Peyer's patch (tissue), 4 donors: ENCODE measurements at places on chromosomes 5 and 9. TPM values are rescaled to one million over a fixed set of nuclear protein-coding genes. Genes with fewer than 3 reads are reported as not detected.

BRINP1 gene
- not detected for total RNA-seq

KCNMB1 gene
- total RNA-seq = 0.80 TPM

IL3 gene
- total RNA-seq = not detected

SV2C gene
- not detected for total RNA-seq

UNC5A gene
- total RNA-seq = 0.18 TPM

SLC24A2 gene
- total RNA-seq = not detected

DNA sequence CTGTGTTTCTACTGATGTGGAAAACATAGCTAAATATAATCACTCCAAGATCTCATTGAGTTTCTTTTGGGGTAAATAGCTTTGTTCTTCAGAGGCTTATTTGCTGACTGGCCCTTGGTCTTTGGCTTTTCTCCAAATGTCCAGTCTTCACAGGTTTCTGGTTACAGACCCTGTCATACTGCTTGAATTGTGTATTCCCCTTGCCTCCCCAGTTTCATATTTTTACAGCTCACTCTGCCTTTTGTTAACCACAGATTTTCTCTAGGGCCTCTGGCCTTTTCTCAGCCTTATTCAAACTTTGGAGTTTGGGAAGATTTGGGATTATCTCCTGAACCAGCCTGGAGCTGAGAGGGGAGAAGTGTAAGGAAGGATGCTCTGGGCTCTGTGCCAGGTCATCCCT, 23.9 kb downstream of the ISOC1 start:
- no peaks in the 10 kb centered on the region for H3K36me3 ChIP-seq
- no peak for DNase-seq
- H3K27ac ChIP-seq = no peak overlapping the region
- no peaks in the 10 kb centered on the region for H3K4me1 ChIP-seq
- H3K4me3 ChIP-seq = no peak overlapping the region

DNA sequence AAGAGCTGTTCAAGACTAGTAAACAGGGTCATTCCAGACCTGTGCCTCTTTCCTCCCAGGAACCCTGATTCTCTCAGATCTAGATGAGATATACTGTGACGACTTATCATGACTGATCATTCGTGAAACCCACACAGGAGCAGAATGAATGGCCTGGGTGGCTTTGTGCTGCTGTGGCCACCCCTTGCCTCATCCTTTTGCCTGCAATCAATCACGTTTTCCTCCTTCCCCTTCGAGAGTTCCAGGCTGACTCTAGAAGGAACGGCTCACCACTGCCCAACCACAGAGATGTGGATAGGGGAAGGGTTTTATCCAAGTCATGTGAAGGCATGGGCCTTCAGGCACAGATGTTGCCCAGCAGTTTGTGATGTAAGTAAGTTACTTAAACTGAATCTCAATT, 5.8 kb downstream of the ANXA6 start:
- DNase-seq = peak; percentile 54
- H3K27me3 ChIP-seq = no peaks in the 10 kb centered on the region
- H3K4me3 ChIP-seq = no peak overlapping the region
- H3K27ac ChIP-seq = peak overlapping the region; percentile 73

GRCh38 chr9:132049900-132050299, 29.8 kb downstream of the MED27 start:
- no peak overlapping the region for H3K27ac ChIP-seq
- no peaks in the 10 kb centered on the region for H3K4me1 ChIP-seq
- H3K27me3 ChIP-seq = no peaks in the 10 kb centered on the region
- H3K4me3 ChIP-seq = no peak overlapping the region
- no peaks in the 10 kb centered on the region for H3K36me3 ChIP-seq
- no peak for DNase-seq

DNA sequence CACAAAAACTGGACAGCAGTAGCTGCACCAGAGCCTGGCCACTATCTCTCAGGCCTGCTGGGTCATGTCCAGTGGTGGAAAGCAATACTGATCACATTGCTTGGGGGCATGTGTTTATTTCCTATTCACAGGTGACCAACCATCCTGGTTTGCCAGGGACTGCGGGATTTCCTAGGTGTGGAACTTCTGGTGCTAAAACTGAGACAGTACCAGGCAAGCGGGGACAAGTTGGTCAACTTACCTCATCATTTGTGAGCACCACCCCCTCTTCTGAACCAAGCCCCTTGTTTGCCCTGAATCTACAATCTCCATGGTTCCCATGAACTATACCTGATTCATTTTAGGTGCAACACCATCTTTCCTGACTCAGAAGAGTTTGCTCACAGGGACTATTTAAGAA, 81.3 kb downstream of the TNC start:
- H3K4me1 ChIP-seq = no peaks in the 10 kb centered on the region
- DNase-seq = no peak
- peak overlapping the region; percentile 25 for H3K27ac ChIP-seq
- no peaks in the 10 kb centered on the region for H3K27me3 ChIP-seq

DNA sequence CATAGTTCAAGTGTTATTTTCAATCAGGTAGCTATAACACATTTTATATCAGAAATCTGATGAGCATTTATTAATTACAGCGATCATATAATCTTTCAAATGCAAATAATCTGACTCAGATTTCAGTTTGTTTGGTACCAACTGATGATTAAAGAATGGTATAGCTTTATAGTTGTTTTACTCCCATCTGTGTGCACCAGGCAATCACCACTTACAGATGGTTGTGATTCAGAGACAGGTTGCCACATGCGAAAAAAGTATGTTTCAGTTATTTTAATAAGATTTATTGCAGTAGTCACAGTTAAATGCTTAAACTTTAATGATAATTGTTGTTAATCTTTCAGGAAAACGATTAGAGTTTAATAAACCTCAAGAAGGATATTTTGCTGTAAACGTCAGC, 155.1 kb upstream of the ARRDC3 start:
- DNase-seq = no peak
- H3K27ac ChIP-seq = no peak overlapping the region
- no peaks in the 10 kb centered on the region for H3K27me3 ChIP-seq

DNA sequence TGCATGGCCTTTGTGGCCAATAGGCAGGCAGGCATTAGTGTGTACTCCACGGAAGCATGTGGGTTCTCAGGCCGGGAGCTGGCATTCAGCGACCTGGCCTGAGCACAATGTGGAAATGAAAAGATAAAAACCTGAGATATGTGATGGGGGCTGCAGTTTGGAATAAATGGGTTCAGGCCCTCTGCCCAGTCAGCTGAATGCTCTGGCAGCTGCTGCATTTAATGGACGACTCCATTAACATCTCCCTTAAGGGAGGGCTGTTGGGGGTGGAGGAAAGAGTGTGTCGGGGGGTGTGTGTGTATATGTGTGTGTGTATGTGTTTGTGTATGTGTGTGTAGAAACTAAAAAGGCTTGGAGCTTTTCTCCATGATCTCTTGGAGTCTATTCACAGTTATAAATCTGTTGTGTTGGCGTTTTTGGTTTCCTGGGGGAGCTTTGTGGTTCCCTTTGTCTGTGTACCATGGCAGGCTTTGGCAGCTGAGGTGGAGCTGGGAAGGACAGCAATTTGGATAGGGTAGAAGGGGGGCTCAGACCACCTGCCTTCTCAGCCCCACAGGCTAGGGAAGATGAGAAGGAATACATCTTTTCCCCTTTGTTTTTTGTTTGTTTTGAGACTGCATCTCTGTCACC, 27.3 kb upstream of the HSPA9 start:
- H3K27ac ChIP-seq = no peak overlapping the region
- DNase-seq = no peak
- H3K4me3 ChIP-seq = no peak overlapping the region
- H3K4me1 ChIP-seq = no peaks in the 10 kb centered on the region
- H3K36me3 ChIP-seq = no peaks in the 10 kb centered on the region

GRCh38 chr5:116614603-116614920, 39.9 kb upstream of the SEMA6A start:
- no peak overlapping the region for H3K4me3 ChIP-seq
- no peak overlapping the region for H3K27ac ChIP-seq
- no peaks in the 10 kb centered on the region for H3K36me3 ChIP-seq
- H3K27me3 ChIP-seq = no peaks in the 10 kb centered on the region
- DNase-seq = no peak
